ENCODE measurements at places on chromosomes 6 and 20.
A peak's percentile ranks its signal among the peaks of the same experiment; 100 is the strongest.

- no peak for DNase-seq
Measured at GRCh38 chr6:71284785-71285184, 3.8 kb upstream of the OGFRL1 start.

- no peak for DNase-seq
Measured at GRCh38 chr6:167846997-167847606, 20.4 kb downstream of the AFDN start.

DNA sequence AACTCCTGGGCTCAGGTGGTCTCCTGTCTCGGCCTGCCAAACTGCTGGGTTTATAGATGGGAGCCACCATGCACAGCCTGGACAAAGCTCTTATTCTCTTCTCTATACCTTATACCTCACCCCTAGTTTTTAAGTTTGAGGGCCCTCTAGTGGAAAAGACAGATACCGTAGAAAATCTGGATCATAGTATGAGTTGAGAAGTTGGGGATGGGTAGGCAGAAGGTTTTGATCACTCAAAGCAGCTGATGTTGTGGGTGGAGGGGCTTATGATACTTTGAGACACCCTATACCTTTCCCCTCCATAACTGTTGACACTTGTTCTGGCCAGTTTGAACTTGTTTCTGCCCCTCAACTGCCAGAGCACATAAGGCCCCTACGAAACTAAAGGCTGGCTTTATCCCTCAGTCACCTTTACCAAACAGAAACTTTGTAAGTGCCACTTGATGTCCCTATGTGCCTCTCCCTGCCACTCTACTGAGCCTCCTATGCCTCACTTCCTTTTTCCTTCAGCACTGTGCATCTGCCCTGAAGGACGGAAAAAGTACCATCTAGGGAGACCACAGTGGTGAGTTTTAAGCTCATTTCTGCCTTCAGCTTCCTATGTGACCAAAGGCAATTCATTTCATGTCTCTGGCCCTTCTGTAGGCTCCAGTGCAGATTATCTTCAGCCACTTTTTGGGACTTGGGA is 28.6 kb downstream of the RALY start:
- DNase-seq: no peak

DNA sequence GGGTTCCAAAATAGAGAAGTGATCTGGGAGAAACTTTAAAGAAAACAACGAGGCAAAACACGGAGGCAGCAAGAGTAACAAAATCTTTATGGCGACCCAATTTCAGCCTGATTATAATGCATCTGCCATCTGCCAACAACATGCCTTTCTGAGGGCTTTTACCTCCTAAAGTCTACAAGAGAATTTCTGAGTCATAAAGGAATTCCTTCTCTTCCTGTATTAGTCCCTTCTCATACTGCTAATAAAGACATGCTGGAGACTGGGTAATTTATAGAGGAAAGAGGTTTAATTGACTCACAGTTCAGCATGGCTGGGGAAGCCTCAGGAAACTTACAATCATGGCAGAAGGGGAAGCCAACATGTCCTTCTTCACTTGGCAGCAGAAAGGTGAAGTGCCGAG is 226.6 kb downstream of the HACE1 start:
- peak; percentile 24 for DNase-seq

- DNase-seq: no peak
Measured at GRCh38 chr6:39100358-39100757, 14.6 kb downstream of the SAYSD1 start.

DNA sequence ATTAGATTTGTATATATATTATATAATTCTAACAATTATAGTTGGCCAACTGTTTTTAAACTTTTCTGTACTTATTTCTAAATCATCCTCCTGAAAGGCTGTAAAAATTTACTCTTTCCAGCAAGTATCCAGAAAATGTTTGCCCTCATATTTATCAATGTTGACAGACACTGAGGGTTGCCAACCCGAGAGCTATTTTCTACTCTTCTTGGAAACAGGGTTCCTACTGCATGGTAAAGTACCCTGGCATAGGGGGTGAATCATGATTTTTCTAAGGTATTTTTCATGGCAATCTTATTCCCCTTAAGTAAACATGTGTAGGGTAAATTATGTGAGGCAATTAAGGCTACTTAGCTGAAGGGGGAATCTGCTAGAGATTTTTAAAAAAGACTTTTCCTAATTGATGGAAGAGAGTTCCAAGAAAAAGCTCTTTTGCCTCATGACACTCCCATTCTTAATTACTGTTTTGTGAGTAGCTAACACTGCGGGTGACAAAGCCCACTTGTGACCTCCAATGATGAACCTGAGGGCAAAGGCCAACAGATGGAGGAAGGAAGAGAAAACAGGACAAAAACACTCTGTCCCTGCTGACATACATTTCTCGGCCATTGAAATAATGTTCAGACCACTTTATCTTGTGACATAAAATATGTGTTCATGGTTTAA is 37.9 kb downstream of the GPX5 start:
- DNase-seq: no peak

DNA sequence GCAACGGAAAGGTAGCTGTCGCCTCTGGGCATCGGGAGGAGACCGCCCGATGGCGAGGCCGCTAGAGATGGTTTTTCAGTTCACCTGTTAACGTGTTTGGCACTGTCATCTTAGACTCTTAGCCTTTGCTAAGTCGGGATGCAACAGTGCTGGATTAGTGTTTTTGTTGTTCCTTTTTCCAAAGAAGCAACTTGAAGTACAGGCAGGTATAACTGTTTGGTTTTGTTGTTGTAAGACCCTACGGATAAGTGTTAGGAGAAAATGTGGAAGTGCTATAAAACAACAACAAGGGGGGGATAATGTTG is 723 bp downstream of the MANEA start:
- DNase-seq: no peak

- peak; percentile 69 for DNase-seq
Measured at GRCh38 chr6:163645560-163645959, 231.0 kb downstream of the QKI start.

DNA sequence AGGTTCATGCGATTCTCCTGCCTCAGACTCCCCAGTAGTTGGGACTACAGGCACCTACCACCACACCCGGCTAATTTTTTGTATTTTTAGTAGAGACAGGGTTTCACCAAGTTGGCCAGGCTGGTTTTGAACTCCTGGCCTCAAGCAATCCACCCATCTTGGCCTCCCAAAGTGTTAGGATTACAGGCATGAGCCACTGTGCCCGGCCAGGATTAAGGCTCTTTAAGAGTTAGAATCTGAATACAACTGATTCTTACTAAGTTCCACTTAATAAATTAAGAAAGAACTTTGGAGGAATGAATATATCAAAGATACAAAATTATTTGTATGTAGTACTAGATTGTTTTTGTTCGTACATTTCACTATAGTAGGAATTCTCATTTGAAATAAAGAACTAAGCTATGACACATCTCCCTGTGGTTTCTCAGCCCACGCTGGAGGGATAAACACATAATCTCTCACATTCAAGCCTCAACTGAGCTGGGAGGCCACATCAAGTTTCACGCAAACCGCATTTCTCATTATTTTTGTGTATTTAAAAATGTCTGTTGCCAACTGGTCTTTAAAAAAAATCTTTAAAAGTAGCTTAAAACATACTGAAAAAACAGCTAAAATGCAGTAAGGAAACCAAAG is 34.2 kb downstream of the DTNBP1 start:
- peak; percentile 7 for DNase-seq

- peak; percentile 50 for DNase-seq
Measured at GRCh38 chr6:7313505-7314165, 636 bp upstream of the SSR1 start.

DNA sequence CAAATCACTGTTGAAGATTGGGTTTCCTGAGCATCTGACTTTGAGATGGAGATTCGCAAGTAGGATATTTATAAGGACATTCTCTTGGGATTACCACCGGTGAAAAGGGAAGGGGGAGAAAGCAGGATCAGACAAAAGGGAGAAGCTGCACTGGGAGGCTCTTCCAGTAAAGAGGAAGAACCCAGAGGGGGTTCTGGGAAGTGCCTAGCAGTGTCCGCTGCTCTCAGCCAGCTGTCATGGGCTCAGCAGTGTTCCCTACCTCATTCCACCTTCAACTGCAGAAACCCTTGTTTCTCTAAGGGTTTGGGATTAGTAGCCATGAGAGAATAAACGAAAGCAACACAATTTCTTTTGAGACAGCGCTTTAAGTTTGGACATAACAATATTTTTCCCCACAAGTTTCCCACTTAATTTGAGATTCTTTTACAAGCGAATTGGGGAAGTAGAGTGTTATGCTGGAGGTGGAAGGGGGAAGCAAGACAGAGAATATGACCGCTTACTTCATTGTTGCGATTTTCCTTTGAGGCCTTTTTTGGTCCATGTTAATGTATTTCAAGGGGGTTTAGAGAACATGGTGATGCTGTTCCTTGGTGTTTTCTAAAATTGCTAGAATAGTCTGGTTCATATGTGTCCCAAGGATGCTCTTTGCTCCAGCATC is 154.5 kb upstream of the SCGN start:
- no peak for DNase-seq

GRCh38 chr6:70954750-70955149 is 2.1 kb downstream of the B3GAT2 start:
- no peak for DNase-seq

DNA sequence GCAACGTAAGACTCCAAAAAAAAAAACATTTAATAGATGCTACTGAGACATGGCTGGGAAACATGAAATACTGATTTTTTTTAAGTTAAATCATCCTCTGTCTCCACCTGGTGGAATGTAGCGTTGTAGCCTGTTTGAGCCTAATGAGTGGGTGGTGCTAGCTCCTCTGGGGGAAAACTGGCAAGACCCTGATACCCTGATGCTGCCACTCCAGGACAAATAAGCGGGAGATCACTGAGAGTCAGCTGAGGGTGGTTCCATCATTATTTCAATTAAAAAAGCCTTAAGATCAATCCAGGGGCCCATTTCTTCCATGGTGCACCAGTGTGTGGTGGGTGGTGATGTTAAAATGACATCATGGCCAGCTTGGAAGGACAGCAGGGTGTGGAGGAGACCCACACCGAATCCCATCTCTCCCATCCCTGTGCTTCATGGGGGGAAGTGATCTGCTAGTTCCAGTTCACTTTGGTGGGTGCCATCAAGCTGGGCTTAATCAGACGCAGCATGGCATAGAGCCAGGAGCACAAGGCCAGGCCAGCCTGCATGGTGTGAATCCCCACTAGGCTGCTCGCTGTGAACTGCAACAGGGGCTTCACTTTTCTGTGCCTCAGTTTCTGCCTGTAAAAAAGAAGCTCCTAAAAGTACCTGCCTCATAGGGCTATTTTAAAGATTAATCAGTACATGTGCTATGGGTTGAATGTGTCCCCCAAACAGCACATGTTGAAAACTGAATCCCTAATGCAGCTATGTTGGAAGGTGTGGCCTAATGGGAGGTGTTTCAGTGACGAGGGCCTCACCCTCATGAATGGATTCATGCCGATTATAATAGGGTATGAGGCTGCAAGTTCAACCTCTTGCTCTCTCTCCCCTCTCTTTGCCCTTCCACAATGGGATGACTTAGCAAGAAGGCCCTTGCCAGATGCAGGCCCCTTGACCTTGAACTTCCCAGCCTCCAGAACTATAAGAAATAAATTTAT is 13.0 kb upstream of the MRPS10 start:
- peak; percentile 35 for DNase-seq

DNA sequence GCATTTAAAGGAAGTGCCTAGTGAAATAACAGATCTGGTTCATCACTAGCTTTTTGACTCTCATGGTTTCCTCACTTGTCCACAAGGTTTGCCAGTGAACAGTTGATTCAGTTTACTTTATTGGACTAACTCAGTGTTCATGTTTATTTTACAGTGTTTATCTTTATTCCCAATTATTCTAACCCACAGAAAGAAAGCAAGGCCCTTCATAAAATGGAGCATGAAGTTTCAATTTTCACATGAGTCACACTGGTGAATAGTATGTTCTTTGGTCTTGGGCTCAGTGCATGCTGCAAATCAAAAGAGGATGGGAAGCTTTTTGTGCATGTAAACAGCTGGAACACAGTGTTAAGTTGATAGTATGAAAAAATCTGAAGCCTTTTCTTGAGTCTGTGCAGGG is 217.6 kb upstream of the HDDC2 start:
- DNase-seq: no peak

DNA sequence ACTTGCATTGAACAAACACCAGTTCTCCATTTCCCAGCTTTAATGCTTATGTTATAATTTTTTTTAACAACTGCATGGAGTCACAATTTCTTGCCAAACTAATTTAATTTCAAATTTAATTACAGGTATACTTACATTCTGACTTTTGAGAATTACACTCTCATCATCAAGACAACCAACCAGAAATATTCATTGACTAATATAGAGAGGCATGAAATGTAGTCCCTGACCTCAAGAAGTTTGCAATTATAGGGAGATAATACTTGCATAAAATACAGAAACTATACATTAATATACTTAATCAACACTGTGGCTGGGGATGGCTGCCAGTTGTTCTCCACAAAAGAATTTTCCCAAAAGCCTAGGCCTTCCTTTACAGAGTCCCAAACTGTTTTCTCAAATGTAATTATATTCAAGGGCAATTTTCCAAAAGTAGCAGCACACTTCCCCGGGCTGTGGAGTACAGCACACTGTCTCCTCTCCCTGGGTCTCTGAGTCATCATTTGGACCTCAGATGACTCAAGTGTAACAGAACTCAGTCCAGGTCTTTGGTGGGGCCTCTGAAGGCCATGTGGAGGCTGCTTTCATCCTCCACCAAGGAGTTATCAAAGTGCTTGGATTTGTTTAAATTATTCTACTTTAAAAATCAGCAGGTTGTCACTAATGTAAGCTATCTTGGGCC is 114.1 kb downstream of the KIF16B start:
- peak; percentile 72 for DNase-seq

GRCh38 chr6:123489589-123489988 is 147.2 kb downstream of the TRDN start:
- DNase-seq: no peak

- DNase-seq: no peak
Measured at GRCh38 chr6:8821981-8822381, 386.6 kb upstream of the SLC35B3 start.

DNA sequence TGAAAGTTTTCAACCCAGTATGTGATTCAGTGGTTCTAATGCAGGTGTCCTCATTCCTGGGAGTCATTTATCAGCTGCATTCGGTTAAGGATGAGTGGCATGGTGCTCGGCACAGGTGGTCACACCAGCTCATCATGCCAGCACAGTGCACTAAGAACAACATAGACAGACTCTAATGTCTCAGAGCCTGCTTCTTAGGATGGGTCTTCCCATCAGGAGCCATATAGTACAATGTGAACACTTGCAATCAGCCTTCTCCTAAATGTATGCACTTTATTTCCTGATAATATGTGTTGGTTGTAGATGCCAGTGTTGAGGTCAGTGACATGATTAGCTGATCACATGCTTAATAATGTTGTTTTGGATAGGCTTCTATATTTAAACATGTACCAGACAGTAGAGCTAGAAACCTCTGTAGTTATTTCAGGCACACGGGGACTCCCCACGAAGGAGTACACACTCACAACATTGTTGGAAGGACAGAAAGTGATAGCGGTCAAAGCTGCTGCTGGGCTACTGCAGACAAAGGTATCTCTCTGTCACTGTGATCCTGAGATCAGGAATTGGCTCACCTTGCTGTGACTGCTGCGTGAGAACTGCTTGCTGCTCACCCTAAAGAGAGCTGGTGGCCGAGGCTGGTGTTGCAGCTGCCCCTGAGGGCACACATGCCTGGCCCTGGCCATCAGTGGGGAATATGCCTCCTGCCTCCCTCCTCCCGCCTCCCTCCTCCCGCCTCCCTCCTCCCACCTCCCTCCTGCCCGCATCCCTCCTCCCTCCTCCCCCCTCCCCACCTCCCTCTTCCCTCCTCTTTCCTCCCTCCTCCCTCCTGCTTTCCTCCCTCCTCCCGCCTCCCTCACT is 195.4 kb downstream of the SMOC2 start:
- DNase-seq: peak; percentile 56
